RPMI7951 (cell line): ENCODE measurements at places on chromosomes 12 and 14. TPM values are rescaled to one million over a fixed set of nuclear protein-coding genes. Genes with fewer than 3 reads are reported as not detected.
A peak's percentile ranks its signal among the peaks of the same experiment; 100 is the strongest.

PAWR gene
- 10.8 and 11.8 TPM in 2 replicates for total RNA-seq

- DNase-seq = peak; percentile 1
Observed at GRCh38 chr14:25537846-25538455, 488.0 kb upstream of the STXBP6 start.

DNA sequence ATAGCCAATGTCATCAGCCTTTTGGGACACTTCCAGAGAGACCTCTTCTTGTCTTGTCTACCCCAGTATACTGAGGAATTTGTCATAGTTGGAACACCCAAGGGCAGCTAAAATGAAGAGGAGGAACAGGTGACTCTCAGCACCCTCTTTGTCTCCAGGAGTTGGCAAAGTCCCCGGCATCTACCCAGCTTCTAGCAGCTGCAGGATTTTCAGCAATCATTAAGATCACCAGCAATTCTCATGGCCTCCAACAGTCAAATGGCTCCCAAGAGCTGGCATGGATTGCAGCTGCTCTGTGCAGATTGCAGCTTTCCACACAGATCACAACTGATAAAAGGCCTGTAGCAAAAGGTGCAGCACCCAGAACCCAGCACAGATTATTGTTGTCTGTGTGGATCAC is 32.9 kb downstream of the RERGL start:
- no peak for DNase-seq

MANSC1 gene
- 3.3 and 8.5 TPM in 2 replicates for total RNA-seq

DNA sequence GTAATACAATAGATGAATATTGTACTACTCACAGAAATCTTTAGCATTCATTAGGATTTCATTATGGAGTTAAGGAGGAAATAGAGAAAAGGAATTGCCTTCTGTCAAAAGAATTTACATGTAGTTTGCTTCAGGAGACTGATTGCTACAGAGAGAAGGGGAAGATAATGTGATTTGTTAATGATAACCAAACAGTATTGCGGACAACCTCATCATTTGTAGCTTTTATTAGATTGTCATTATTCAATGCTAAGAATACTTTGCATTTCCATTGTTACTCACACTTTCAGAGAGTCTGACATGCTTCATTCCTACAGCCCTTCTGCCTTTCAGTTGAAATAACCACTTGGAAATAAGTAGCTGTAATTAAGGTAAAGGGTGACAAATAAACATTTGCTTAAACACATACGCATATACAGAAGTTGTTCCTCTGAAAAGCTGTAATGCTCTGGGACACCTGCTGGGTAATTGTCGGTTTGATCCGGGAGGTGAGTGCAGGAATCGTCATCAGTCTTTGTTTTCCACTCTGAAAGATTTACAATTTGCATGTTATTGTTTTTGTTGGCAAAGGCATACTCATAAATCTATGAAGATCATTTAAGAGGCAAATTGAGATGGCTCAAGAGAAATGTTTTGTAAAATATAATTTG is 600.2 kb downstream of the TRHDE start:
- no peak for DNase-seq

SDR39U1 gene
- total RNA-seq = 12.1 and 17.1 TPM in 2 replicates

DNA sequence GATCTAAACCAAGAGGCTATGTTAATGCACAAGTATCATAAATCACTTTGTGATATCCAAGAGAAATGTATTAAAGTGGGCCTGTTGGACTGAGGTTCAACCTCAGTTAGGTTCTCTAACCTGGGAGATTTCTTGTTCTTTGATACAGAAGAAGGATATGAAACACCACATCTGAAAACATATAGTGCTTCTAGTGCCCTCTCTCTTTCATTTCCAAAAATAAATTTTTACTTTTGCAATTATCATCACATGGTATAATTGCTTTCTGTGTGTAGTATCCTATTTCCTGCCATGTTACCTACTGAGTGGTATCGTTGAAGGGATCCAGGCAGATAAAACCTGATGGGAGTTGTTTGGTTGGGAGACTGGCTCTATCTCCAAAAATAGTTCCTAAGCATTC is 264.9 kb downstream of the CCER1 start:
- no peak for DNase-seq

DNA sequence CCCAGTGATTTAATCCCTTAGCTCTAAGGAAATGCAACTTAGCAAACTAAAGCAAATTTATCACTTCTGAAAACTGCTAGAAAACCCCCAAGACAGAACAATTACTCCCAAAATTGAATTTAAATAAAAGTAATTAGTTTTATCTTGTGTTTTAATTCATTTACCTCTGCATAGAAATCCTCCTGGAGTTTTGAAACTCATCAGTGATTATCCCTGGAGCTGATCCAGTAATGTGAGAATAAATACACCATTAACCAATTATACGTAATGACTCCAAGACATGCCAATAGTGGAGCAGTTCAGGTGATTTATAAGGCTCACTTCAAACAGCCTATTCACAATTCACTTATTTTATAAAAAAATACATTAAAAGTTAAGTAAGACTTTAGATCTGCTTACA is 855.3 kb upstream of the FLRT2 start:
- DNase-seq = no peak

DNA sequence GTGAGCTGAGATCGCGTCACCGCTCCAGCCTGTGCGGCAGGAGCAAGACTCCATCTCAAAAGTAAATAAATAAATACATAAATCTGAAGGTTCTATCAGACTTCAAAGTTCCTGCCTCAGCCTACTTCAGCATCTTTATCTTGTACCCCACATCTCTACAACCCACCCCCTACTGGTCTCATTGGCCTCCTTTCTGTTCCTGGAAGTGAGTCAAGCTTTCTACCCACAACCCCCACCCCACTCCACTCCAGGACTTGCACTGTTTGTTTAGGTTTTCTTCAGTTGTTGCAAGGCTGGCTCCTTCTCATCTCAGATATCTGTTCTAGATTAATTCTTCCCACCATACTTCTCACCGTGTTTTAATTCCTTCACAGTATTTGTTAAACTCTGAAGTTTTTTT is 714 bp upstream of the PSMC6 start:
- DNase-seq = peak; percentile 11

GPR162 gene
- 1.8 and 2.5 TPM in 2 replicates for total RNA-seq

GRCh38 chr14:74863274-74863673 is 12.7 kb downstream of the PROX2 start:
- DNase-seq = no peak

TMEM179 gene
- not detected in 2 replicates for total RNA-seq

DNA sequence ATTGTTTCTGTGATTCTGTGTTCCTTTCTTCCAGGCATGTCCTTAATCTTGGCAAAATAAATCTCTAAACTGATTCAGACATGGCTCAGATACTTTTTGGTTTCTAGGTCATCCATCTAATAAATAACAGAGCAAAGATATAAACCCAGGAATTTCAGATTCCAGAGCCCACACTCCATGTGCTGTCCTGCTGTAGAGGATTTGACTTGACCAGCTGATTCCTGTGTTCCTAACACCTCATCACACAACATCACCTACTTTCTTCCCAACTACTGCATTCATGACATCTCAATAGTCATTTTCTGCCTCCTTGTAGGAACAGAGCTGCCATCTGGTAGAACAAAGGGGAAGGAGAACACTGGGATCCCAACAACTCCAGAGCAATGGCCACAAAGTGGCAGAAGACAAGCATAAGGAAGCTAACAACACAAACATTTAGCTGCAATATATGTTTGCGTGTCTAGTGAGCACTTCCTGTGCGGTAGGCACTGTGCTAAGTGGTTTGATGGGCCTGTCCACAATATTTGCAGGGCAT is 91.9 kb upstream of the OVCH1 start:
- DNase-seq = no peak

ACOT6 gene
- not detected in 2 replicates for total RNA-seq
